ENCODE measurements at places on chromosomes 7 and 10. TPM values are rescaled to one million over a fixed set of nuclear protein-coding genes. Genes with fewer than 3 reads are reported as not detected.

CNPY1 gene
- not detected for total RNA-seq

ANKRD2 gene
- total RNA-seq: 0.98 TPM

TAS2R4 gene
- 2.2 TPM for total RNA-seq

GRCh38 chr7:145183069-145183468 lies 347.2 kb upstream of the TPK1 start:
- H3K27me3 ChIP-seq: no peaks in the 10 kb centered on the region
- no peak overlapping the region for H3K27ac ChIP-seq
- no peaks in the 10 kb centered on the region for H3K4me1 ChIP-seq
- H3K36me3 ChIP-seq: no peaks in the 10 kb centered on the region

DNA sequence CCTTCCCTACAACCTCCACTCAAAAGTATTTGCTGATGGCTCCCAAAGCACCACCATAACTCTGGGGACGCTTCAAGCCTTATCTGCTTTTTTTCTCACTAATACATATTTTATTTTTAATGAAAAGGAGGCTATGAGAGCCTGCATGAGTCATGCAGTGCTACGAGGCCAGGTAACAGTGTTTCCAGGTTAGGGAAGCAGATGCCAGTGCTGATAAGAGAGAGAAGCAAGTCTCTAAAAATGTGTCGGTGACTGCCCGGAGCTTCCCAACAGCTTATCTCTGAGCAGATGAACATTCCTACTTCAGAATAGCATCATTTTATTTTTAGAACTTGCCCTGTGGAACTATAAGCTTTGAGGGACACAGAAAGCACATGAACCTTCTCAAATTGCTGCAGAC lies 931.5 kb downstream of the CCSER2 start:
- no peaks in the 10 kb centered on the region for H3K4me1 ChIP-seq
- no peak overlapping the region for H3K4me3 ChIP-seq
- H3K27me3 ChIP-seq: no peaks in the 10 kb centered on the region

GRCh38 chr10:130212746-130213145 lies 76.6 kb downstream of the GLRX3 start:
- no peaks in the 10 kb centered on the region for H3K4me1 ChIP-seq
- no peaks in the 10 kb centered on the region for H3K27me3 ChIP-seq
- H3K27ac ChIP-seq: no peak overlapping the region

- no peak overlapping the region for H3K4me3 ChIP-seq
- DNase-seq: no peak
- no peak overlapping the region for H3K27ac ChIP-seq
- H3K4me1 ChIP-seq: no peaks in the 10 kb centered on the region
- H3K27me3 ChIP-seq: no peaks in the 10 kb centered on the region
These were observed 136.3 kb upstream of the ANK3 start for GRCh38 chr10:60525716-60526585.

- DNase-seq: no peak
- no peaks in the 10 kb centered on the region for H3K27me3 ChIP-seq
- H3K27ac ChIP-seq: no peak overlapping the region
- no peaks in the 10 kb centered on the region for H3K4me1 ChIP-seq
These were observed 12.0 kb upstream of the TMEM213 start for GRCh38 chr7:138785587-138786437.

All from upper lobe of right lung (tissue), 1 donor.